ENCODE measurements at places on chromosomes 12 and 14.
A peak's percentile ranks its signal among the peaks of the same experiment; 100 is the strongest.

- DNase-seq: no peak
Measured at GRCh38 chr14:73526036-73526984, 10.6 kb upstream of the ACOT1 start.

DNA sequence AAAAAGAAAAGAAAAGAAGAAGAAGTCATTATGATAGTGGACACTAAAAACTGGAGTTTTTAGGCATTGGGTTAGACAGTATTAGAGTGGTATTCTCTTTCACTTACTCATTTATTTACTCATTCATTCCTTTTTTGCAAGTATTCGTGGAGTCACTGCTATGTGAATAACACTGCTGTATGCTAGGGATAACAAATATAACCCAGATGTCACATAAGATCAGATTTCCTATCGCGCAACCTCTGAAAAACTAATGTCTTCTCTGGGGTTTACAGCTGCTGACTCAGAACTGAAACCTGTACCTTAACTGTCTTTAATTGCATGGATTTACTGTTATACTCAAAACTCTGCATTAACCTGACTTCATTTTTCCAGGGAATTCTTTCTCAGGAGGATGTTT is 353.7 kb downstream of the LRIG3 start:
- DNase-seq: no peak

- DNase-seq: peak; percentile 22
Measured at GRCh38 chr12:15856097-15856982, 25.8 kb upstream of the STRAP start.

- no peak for DNase-seq
Measured at GRCh38 chr12:66210840-66211239, 21.8 kb downstream of the IRAK3 start.

DNA sequence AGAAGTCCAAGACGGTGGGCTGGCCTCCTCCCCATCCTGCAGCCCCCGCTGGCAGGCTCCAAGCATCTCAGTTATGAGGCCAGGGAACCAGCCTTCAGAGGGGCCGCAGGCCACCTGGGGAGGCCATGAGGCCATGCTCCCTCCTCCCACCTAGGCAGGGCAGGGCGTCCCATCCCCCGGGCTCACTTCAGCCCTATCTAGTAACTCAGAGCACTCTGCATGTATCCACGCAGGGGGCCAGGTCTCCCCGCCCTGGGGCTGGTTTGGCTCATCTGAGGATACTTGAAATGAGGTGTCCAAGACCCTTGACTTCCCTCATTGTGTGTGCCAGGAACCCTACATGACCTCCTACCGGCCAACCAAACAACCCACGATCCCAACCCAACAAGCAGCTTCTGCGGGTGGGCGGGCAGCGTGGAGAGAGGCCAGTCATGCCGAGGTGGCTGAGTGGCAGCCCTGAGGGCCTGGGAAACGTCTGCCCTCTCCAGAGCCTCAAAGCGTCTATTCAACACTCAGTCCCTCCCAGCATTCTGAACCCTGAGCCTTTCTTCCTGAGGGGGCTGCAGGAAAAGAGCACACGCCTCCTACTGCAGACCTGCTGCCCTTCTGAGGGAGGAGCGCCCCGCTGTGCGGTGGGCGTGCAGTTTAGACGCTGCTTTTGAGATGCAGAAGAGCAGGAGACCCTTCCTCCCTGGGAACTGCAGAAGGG is 16.8 kb downstream of the ISCA2 start:
- DNase-seq: no peak

GRCh38 chr12:102022286-102022685 is 39.5 kb downstream of the WASHC3 start:
- no peak for DNase-seq

GRCh38 chr12:115833704-115834103 is 443.8 kb downstream of the MED13L start:
- DNase-seq: no peak

- DNase-seq: no peak
Measured at GRCh38 chr12:69062621-69063237, 129.8 kb upstream of the CPM start.

DNA sequence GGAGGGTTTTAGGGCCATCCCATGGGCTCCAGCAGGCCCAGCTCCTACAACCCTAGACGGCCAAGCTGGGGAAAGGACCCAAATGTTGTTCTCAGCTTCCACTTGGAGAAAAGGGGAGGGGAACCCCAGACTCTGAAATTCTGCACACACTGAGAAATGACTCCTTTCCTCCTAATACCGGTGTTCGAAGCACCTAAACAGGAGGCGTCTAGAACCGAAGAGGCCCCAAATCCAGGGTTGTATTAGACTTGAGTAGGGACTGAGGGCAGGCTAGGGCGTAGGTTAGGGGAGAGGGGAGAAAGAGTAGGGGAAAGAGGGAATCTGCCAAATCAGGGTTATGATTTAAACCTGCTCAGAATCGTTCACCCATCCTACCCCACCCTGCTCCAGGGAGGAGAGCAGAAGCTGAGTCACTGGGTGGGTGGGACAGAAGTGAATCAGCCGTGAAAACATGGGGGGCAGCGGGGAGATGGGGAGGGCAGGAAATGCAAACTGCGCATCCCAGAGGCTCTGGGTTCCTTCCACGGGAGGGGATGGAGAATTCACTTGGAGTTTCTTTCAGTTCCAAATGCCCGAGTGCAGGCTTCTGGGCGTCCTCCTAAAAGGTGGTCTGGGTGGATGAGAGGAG is 1.0 kb downstream of the IGFBP6 start:
- no peak for DNase-seq

DNA sequence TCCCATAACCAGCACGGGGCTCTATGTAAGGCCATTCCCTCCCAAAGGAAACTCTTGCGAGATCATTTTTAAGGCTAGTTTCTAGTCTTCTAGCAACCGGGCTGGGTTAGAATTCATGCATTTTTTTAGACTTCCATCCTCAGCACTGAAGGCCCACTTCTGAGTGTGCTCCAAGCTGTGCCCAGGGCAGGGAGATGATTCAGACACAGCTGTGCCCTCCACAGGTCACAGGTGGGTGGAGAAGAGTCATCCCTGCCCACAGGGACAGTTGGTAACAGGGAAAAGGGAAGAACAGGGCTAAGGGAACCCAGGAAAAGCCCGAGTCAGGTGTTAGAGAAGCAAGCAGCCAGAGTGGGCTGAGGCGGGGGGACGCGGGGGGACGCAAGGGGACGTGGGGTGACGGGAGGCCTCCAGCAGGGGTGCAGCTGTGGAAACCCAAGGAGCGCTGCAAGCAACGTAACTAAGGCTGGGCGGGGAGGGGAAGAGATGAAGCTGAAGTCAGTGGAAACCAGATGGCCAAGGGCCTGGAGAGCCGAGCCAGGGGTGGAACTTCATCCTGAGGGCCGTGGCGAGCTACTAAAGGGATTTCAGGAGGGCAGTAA is 27.2 kb upstream of the PPP2R5C start:
- DNase-seq: no peak

DNA sequence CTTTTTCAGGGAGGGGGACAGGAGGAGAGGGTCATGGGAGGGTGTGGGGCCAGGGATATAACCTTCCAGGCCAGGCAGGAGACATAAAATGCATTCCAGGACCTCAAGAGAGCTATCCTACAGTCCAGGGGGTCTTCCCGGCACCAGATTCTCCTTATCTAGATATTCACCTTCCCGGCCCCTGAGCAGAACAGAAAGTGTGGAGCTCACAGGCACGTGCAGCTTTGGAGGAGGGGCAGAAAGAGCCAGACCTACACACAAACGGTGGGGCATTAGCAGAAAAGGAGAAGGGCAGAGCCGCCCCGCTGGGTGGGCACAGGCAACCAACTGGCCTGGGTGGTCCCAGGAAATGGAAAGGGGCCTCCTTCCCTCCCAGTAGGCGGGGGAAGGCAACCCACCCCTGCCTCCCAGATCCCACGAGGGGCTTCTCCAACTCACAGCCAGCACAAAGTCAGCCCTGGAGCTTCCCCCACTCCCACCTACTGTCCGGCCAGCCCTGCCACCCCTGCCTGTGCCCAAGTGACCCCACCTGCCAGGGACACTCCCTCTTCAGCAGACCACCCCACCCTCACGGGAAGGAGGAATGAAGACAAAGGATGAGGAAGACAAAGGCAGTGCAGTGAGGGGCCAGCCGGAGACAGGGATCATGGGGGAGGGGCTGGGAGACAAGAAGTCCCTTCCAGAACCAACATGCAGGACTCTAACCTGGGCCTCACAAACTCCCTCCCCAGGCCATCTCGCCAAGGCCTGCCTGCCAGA is 33.3 kb downstream of the CCDC85C start:
- no peak for DNase-seq

DNA sequence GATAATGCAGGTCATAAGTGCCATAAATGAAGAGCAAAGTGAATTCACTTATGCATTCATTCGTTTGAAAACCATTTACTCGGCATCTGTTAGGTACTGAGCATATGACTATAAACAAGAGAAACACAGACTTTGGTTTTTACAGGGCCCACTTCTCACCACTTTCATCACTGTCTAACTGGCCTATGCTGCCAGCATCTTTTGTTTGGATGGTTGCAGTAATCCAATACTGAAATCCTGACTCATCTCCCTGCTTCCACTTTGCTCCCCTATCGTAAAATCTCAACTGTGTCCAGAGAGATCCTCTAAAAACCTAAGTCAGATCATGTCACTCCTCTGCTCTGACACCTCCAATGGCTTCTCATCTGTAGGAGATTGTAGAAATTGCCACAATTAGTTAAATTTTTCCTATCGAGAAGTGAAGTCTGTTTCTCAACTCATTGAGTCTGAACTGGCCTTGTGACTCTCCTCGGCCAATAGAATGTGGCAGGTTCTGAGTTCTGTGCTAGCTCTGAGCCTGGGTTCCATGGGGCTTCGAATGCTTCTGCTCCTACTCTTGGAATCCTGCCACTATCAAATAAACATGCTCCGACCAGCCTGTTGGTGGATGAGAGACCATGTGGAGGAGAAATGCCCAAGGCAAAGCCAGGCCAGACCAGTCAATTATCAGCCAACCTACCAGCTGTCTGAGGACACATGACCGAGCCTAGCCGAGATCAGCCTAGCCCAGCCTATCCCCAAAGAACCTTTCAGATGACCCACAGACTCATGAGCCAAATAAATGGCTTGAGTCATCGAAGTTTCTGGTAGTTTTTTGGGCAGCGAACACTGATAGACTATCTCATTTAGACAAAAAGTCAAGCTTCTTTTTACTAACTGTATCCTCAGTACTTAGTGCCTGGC is 2.2 kb upstream of the BATF start:
- DNase-seq: no peak

- no peak for DNase-seq
Measured at GRCh38 chr12:108821407-108822397, 35.7 kb downstream of the SSH1 start.
